A172 (cell line): ENCODE measurements at places on chromosomes 13 and 19. TPM values are rescaled to one million over a fixed set of nuclear protein-coding genes. Genes with fewer than 3 reads are reported as not detected.
A peak's percentile ranks its signal among the peaks of the same experiment; 100 is the strongest.

GRCh38 chr19:46487802-46488445 is 7.7 kb downstream of the PNMA8B start:
- peak; percentile 36 for DNase-seq

DNA sequence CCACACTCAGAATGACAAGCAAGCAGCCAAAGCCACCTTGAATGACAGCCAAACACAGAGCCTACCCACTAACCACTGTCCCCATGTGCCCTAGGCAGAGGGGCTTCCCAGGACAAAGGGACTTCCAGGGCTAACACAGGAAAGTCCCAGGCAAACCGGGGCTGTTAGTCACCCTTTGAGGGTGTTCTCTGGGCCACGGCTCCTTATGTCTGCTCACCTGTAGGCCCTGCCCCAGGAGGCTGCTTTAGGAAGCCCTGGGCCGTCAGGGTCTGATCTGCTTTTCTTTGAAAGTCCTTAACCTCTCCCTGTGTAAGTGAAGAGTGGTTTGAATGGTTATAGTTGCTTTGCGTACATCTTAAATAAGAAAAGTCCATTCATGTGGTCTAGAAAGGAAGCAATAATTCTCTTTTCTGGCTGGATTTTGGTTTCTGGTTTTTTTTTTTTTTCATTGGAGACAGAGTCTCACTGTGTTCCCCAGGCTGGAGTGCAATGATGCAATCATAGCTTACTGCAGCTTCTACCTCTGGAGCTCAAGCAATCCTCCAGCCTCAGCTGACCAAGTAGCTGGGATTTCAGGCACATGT is 161.4 kb downstream of the EFNB2 start:
- peak; percentile 69 for DNase-seq

DNA sequence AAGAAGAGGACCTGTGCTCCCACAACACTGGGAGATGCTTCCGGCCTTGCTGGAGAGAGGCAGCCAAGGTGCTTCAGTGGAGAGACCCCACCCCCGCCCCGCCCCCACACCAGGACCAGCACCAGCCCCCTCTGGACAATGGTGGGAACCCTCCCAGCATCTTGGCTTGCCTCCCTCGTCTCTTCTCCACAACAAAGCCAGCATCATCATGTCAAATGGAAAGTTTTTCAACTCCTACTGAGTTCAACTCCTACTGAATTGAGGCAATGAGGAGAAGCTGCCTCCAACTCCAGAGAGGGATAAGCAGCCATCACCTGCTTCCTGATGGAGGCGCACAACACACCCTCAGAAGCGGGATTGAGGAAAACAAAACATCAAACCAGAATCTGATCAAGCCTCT is 12.8 kb downstream of the DEDD2 start:
- no peak for DNase-seq

- DNase-seq, result no peak
Measured at GRCh38 chr13:95564091-95564490, 11.6 kb downstream of the CLDN10 start.

- no peak for DNase-seq
Measured at GRCh38 chr19:28920269-28921066, 292.5 kb downstream of the UQCRFS1 start.

GRCh38 chr13:44537248-44537647 is 38.9 kb downstream of the TSC22D1 start:
- DNase-seq, result no peak

- DNase-seq, result no peak
Measured at GRCh38 chr19:1528596-1529429, 4.9 kb downstream of the PLK5 start.

- DNase-seq, result no peak
Measured at GRCh38 chr19:56955637-56956216, 115.2 kb upstream of the PEG3 start.

DNA sequence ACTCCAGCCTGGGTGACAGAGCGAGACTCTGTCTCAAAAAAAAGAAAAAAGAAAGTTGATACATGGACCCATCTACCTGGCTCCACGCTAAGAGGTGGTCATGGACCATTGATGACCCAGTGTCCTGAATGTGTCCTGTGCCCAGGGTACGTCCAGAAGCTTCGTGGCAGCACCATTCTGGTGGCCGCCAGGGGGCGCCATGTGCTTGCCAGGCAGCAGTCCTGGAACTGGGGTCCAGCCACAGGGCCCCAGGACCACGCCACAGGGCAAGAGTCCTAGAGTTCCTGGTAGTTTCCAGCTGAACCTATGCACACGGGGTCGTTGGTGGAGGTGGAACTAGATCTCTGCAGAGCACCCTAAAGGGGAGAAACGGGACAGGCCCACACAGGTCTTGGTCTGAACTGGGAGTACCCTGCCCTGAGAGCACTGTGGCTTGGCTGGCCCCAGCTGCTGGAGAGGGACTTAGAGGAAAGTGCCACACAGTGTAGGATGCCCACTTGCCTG is 19.9 kb upstream of the FBXO27 start:
- DNase-seq, result peak; percentile 51

DNA sequence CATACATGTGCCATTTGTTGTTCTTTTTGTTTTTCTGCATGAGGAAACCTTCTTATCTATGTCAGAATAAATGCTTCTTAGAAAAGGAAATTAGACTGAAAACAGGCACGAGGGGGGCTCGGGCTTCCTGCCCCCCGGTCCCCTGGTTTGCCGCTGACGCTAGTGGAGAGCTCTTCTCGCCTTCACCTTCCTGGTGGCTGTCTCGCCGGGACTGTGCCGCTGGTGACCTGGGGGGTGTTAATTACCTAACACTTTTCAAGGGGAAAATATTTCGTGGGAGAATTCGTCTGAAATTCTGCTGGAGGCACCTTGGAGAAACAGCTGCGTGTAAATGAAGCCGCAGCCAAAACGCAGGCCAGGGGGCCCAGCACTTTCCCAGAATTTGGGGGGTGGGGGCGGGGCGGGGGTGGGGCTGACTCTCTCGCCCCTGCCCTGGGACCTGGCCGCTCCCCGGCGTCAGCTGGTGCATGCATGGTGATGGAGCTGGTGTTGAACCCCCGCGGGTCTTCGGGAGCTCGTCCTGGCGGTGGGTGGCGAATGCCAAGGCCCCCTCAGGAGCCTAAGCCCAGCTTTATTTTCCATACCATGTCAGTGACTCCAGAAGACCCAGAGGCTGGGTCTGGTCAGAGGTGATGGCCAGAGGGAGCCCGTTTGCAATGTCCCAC is 58.3 kb upstream of the MCF2L start:
- no peak for DNase-seq

DNA sequence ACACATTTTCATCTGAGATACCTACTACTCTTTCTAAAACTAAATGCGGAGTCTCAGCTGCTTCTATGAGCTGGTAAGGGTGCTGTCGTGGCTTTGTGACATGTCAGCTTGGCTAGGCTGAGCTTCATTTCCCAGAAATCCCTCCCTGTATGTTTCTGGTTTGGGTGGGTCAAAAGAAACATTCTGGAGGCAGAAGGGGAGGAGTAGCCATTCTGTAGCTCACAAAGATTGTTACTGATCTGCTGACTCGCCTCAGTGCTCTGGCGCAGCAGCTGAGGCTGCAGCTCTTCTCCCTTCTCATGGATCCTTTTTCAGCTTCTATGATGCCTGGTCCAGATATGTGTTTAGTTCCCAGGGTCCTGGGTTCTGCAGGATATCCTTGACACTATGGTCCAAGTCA is 114.7 kb downstream of the RAP2A start:
- DNase-seq, result no peak

- no peak for DNase-seq
Measured at GRCh38 chr19:17863520-17864182, 3.9 kb downstream of the RPL18A start.

DNA sequence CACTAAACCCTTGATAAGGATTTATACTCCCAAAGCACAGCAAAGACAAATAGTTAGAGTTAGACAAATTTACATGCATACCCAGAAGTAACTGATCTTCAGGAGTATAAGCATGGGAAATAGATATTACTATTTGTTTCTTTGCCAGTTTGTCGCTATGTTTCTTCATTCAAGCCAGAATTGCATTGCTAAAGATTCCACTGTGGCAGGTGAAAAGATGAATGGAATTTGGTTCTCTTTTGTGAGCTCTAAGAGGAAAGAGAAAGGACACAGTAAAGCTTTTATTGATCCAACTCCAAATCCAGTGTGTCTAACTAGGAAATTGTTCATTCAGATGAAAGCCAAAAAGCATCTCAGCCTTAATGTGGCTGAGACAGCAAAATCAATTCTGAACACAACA is 292.3 kb upstream of the SPRY2 start:
- DNase-seq, result no peak

DNA sequence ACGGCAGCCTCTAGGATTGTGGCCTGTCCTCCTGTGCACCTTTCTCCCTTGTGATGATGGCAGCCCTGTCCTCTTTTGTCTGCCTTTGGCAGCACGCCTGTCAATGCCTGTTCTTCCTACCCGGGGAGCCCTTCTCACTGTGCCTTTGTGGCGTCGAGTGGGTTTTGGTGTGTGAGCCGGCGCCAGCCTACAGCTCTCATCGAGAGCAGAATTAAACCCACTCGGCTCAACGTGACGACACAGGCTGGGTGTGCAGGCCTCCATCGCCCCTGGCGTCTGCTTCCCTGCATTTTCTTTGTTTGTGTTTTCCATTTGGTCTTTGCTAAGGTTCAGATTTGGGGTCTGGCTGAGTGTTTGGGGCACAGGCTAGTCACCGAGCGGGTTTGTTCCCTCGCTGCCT is 34.4 kb downstream of the AP1M1 start:
- no peak for DNase-seq

DNA sequence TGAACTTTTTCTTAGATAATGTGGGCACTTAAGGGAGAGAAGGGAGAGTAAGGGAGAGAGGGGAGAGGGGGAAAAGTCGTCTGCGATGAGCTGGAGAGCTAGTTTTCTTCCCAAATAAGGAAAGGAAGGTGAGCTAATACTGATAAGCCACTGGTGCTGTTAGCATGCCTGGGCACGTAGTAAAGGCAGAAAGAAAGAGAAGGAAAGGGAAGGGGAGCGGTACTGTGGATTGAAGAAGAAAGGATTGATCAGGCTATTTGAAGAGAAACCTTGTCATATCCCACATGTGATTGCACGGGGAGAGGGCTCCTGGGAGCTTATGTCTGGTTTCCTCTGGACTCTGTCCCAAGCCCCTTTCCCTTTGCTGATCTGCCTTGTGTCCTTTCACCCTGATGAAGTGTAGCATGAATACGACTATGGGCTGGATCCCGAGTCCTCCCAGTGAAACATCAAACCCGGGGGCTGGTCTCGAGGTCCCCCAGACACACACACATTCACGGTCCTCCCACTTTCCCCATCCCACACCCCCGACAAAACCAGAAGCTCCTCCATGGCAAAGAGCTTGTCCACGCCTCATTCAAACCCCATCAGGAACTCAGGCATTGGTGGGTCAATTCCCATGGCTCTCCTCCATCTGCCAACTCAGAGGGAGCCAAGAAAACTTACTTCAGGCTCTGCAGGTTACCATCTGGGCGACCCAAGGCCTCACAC is 30.6 kb downstream of the NLRP13 start:
- DNase-seq, result no peak

DNA sequence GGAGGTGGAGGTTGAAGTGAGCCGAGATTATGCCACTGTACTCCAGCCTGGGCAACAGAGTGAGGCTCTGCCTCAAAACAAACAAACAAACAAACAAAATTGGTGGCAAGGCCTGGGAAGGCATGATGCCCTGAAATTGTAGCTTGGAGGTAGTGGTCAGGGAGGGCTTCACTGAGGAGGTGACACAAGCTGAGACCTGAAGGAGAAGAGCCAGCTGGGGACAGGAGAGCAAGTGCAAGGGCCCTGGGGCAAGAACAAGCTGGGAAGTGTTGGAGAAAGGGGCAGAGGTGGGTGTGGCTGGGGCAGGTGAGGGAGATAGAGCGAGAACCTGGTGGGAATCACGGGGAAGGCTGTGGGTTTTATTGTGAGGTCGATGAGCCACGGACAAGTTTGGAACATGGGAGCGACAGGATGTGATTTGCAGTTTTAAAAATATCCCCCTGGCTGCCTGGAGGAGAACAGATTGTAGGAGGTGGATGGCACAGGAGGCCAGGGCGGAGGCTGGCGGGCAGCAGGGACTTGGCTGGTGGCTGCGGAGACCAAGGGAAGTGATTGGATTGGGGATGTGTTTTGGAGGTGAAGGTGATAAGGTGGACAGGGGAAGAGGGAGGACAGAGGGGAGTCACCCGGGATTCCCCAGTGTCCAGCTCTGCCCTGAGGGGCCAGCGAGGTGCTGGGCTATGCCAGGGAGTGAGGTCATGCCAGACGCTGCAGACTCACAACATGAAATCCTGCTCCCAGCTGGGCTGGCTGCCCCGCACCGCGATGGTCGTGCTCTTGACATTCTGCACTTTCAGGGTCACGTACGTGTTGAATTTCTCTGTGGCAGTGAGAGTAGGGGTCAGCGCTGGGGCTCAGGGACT is 14.0 kb downstream of the UNC13A start:
- no peak for DNase-seq

GRCh38 chr19:47493378-47494210 is 9.6 kb upstream of the KPTN start:
- no peak for DNase-seq

GRCh38 chr13:96636001-96636709 is 358.1 kb downstream of the OXGR1 start:
- no peak for DNase-seq

Gene LENG9
- not detected in 2 replicates for total RNA-seq

Gene RASIP1
- 0.07 and 0.12 TPM in 2 replicates for total RNA-seq

Gene RTBDN
- total RNA-seq, result 3.4 TPM in 1 of 2 replicates, not detected in the other

Gene FCER2
- not detected in 2 replicates for total RNA-seq

Gene KLK4
- total RNA-seq, result not detected in 2 replicates

Gene RUBCNL
- total RNA-seq, result 0.14 and 0.29 TPM in 2 replicates

Gene ZNF534
- not detected in 2 replicates for total RNA-seq

Gene VAV1
- total RNA-seq, result 0.14 TPM in 1 of 2 replicates, not detected in the other

Gene TNFSF9
- not detected in 2 replicates for total RNA-seq
